AG08396 (cell line): ENCODE measurements at places on chromosomes 6 and 20.

GRCh38 chr6:26029857-26030653 is 57.2 kb upstream of the HFE start:
- no peak for DNase-seq

DNA sequence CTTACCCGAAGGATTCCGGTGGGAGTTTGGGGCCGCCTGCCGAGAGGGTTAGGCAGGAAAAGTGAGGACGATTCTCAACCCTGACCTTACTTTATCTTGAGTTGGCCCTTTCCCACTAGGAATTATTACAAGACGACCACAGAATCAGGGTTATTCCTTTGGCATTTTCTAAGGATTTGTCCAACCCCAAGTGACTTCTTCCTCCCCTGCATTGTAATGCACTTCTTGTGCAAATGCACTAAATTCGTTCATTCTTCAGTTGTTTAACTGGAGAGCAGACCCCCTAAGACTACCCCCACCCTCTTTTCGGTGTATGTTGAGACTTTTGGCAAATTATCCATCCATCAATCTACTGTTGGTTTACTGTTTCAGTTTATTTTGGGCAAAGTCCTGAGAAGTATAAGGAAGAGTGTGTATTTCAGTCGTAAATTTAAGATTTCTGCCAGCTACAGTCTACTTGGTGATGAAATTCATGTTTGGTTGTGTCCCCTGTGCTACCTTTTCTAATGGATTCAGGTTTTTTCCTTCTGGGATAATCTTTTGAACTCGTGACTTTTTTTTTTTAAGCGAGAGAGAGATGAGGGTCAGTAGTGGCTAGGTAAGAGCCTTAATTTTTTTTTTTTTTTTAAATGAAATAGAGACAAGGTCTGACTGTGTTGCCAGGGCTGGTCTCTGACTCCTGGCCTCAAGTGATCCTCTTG is 611 bp upstream of the TMEM217 start:
- DNase-seq, result no peak

- DNase-seq, result no peak
These were observed 22.2 kb downstream of the RRBP1 start for GRCh38 chr20:17659801-17660200.

- DNase-seq, result no peak
These were observed 149.7 kb upstream of the GGTLC1 start for GRCh38 chr20:24138196-24138857.

DNA sequence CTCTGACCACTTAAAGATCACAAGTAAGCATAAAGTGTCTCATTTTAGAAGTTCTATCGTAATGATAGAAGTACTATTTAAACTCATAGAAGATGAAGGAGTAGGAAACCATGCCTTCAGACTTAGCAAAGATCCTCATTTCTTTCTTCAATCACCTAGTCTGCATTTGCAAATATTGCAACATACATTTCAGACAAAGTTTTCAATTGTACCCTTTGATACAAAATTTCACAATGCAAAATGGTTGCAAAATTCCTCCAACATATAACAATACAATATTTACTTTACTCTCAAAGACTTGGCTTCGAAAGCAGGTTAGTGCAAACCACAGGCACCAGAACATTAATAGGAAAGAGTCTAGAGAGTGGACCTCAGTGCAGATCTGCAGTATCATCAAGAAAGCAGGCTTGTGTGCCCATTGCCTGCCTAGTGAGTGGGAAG is 16.1 kb upstream of the ROS1 start:
- no peak for DNase-seq

GRCh38 chr20:43065299-43065698 is 124.4 kb downstream of the PTPRT start:
- no peak for DNase-seq

DNA sequence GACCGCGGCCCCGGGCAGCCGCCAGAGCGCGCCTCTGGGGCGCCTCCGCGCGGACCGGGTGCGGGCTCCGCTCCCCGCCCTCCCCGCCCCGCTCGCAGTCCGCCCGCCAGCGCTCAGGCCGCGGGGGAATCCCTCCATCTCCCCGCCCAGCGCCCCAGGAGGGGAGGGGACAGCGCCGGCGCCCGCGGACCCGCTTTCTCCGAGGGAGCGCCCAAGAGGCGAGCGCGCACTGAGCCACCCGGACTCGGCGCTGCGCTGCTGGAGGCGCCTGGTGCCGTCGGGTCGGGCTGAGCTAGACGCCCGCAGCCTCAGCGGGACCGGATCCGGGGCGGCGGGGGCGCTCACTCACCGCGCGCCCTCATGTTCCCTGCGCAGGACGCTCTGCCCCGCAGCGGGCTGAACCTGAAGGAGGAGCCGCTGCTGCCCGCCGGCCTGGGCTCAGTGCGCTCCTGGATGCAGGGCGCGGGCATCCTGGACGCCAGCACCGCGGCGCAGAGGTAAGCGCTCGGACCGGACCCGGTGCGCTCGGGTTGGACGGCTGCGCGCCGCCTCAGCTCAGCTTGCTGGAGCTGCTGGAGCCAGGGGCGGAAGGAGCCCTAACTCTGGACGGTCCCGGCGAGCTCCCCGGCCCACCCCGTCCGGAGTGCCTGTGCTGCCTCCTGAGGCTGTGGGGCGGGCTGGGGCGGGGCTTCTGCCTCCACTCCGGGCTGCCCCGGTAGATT is 867 bp downstream of the EBF4 start:
- peak; percentile 67 for DNase-seq

DNA sequence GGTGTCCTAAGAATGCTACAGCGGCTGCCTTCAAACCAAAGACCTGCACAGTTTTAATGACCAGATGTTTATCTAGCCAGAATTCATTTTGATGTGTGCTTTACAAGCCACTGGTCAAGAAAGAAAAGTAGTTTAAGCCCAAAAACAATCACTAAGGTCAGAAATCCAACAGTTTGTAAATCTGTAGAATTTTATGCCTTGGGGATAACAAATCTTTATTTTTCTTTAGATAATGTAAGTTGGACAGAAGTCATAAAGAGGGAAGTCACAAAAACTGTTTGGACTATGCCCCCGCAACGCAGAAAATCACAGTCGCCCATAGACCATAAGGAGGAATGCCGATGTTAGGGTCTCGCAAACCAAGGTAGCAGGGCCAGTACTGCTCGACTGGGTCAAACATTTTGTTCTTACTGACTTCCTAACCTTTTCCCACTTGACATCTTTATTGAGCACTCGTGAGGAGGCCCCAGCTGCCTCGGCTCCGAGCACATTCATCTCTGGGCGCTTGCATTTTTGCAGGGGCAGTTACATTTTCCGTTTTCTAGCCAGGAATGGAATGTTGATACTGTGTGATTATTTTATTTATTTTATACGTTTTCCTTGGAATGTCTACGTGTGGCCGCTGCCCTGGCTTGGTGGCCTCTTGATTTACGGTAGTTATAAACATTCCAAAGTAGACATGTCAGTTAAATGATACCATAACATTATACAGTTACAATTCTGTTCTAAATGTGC is 56.7 kb upstream of the APCDD1L start:
- peak; percentile 44 for DNase-seq

- no peak for DNase-seq
These were observed 17.3 kb downstream of the PLN start for GRCh38 chr6:118565311-118565960.
